ENCODE measurements at places on chromosomes 1 and 21.

GRCh38 chr1:147673406-147673805, 3.1 kb upstream of the ACP6 start:
- DNase-seq: no peak

- no peak for DNase-seq
Measured at GRCh38 chr1:179169616-179170467, 59.6 kb downstream of the ABL2 start.

DNA sequence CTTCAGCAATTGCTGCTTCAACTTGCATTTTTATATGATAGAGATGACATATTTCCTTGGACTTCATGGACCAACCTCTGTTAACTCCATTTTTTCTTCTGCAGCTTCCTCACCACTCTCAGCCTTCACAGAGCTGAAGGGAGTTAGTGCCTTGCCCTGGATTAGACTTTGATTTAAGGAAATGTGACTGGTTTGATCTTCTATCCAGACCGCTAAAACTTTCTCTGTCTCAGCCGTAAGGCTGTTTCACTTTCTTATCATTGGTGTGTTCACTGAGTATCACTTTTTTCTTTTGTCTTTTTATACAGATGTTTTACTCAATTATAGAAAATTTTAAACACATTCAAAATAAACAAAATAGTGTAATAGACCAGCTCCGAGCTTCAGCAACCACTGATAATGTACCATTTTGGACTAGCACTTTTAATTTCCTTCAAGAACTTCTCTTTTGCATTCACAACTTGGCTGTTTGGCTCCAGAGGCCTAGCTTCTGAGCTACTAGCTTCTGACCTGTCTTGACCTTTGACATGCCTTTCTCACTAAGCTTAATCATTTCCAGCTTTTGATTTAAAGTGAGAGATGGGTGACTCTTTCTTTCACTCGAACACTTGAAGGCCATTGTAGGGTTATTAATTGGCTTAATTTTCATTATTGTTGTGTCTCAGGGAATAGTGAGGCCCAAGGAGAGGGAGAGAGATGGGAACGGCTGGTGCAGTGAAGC, 9.3 kb downstream of the NEK7 start:
- no peak for DNase-seq

DNA sequence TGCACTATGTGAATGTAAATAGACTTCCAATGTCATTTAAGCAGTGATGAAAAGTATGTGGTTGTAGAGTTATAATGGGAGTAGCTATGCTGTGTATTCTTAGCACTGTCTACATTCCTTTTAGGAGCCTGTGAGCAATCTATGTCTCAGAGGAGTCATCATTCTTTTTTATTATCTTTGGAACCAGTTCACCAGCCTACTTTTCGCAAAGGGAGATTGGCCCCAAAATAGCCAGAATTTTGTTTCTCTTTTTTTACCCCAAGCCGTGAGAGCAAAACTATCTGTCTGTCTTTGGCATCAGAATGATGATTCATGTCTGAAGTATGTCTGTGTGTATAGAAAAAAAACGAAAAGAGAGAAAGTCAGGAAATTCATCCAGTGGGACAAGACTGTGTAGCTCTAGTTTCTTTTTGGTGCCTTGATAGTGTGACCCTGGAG, 44.2 kb downstream of the OSBPL9 start:
- no peak for DNase-seq

GRCh38 chr1:244545511-244545910, 84.4 kb downstream of the CATSPERE start:
- no peak for DNase-seq

GRCh38 chr1:60958001-60958400, 124.4 kb upstream of the NFIA start:
- DNase-seq: no peak

DNA sequence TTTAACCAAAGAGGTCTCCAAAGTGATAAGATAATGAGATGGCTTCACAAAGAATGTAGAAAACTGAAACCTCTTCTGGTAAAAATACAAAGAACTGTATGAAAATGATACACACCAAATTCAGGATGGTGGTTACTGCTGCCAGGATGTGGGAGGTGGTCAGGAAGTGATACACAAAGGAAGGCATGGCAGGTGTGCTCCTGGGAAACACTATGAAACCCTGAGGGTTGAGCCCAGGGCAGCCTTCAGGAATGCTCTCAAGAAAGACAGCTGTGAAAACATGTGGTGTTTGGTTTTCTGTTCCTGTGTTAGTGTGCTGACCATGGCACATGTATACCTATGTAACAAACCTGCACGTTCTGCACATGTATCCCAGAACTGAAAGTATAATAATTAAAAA, 109.3 kb downstream of the NTNG1 start:
- no peak for DNase-seq

- DNase-seq: no peak
Measured at GRCh38 chr21:44666401-44667320, at the start of gene KRTAP12-2. TSS of gene KRTAP12-2 (minus strand) at chr21:44666927. CDS start at chr21:44666886, 41 bp downstream.

GRCh38 chr1:99756598-99756997, 9.8 kb downstream of the FRRS1 start:
- DNase-seq: no peak

DNA sequence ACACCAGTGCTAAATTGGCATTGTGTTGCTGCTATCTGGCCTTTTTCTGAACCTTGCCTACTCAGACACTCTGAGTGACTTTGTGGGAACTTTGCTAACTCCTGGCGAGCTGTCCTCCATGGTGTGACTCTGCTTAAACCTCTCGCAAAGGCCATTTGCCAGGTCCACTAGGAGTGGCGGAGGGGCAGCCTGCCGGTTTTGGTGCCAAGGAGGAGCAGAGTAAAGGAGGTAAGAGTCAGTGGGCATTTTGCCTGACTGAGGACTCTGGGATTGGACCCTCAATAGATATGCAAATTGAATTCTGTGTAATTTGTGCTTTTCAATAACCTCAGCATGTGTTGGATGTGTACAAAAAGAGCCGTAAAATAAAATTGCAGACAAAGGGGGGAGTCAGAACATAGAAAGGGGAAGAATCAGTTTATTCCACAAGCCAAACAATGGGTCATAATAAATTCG, 386.6 kb upstream of the NFIA start:
- no peak for DNase-seq

Measured in activated naive CD4-positive, alpha-beta T cell treated with Interleukin-2 at 50 U/mL for 16 hours (primary cell).